ENCODE measurements at places on chromosomes 12 and 14.

DNA sequence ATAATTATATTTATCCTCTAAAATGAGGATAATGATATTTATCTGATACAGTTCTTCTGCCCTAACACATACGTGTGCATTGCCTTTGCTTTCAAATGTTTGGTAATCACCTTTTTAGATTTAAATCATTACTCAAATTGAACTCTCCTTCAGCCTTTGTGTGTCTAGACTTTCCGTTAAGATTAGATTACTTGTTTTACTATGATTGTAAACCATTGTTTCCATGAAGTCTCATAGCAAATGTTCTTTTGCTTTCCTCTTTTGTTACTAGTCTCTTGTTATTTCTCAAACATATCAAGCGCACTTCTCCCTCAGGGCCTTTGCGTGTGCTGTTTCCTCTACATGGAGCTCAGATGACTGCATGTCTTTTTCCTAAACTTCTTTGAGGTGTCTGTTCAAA, 63.7 kb downstream of the ETV6 start:
- DNase-seq: no peak

GRCh38 chr14:96364962-96365361, 1.6 kb downstream of the GSKIP start:
- no peak for DNase-seq

GRCh38 chr14:89000007-89000942, 175.8 kb downstream of the TTC8 start:
- peak; percentile 97 for DNase-seq

DNA sequence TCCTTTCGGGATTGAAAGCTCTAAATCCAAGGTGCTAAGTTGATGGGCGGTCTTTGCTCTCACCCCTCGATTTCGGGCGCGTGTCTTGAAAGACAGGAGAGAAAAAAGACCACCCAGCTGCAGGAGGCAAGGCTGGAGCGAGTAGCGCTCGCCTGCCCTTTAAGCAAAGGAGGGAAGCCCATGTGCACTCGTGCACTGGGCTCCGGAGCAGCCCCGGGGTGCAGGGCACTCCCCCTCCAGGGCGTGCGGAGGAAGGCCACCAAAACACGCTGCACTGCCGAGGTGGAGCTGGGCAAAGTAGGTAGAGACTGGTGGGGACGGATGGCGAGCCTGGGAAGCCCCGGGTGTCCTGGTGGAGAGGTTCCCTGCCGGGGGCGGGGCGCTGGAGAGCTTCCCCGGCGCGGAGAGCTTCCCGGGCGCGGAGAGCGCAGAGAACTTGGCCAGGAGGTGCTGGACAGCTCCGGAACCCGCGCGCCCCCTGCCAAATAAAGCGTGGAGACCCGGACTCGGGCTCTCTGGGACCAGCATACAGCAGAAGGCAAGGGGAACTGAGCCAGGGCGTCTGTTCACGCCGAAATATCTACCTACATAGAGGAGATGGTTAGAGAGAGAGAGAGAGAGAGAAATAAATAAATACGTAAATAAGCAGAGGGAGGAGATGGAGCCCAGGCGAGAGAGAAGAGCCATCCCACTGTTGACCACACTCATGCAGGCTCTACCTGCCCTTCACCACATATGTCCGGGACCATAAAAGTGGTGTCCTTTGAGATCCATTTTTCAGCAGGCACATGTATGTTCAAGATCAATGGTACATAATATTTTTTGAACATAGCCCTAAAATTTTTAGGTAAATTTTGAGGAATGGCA, 662 bp upstream of the NELL2 start:
- DNase-seq: peak; percentile 17

- no peak for DNase-seq
Measured at GRCh38 chr12:58925751-58926150, 5.4 kb upstream of the LRIG3 start.

DNA sequence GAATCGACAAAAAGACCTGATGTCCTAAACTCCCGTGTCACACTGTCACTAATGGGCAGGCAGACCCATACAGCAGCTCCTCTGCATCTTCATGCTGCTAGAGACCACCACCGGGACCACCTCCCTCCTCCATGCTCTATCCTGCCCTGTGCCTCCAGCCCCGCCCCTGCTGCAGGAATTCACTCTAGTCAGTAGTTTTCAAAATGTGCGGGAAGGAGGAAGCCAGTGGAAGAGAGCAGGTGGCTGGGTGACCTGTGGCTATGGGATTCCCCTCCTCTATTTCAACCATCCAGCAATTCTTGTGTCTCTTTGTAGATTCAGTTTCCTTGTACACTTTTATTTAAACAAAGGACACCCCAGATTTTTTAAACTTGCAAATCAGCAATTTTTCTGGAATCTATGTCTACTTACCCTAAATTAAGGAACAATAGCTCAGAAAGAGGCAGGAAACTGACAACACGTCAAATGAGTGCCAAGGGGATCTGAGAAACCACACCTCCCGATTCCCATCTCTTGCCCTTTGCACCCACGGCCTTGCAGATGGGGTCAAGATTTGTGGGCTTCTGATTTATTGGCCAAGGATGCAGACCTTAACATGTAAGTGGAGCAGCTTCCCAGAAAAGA, 20.4 kb upstream of the MAP1LC3B2 start:
- no peak for DNase-seq

DNA sequence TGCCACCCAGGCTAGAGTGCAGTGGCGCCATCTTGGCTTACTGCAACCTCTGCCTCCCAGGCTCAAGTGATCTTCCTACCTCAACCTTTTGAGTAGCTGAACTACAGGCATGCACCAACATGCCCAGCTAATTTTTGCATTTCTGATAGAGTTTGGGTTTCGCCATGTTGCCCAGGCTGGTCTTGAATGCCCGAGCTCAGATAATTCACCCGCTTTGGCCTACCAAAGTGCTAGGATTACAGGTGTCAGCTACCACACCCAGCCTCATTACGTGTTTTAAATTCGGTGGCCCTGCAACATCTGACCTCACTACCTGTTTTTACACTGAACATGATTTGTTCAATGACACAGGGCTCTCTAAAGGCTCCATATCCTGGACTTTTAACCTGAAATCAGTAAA, 22.9 kb upstream of the RDH16 start:
- no peak for DNase-seq

GRCh38 chr12:77049767-77050353, 15.5 kb downstream of the E2F7 start:
- peak; percentile 64 for DNase-seq

Measured in fibroblast of skin of right quadriceps (primary cell).